NCI-H1436 (cell line): ENCODE measurements at places on chromosomes 16 and 17.

- no peak for DNase-seq
Observed at GRCh38 chr16:54931120-54932014, 702 bp downstream of the IRX5 start.

GRCh38 chr16:49542946-49543630 is 169.5 kb downstream of the C16orf78 start:
- DNase-seq = no peak

- DNase-seq = no peak
Observed at GRCh38 chr16:3986235-3986544, 105.7 kb upstream of the CREBBP start.

DNA sequence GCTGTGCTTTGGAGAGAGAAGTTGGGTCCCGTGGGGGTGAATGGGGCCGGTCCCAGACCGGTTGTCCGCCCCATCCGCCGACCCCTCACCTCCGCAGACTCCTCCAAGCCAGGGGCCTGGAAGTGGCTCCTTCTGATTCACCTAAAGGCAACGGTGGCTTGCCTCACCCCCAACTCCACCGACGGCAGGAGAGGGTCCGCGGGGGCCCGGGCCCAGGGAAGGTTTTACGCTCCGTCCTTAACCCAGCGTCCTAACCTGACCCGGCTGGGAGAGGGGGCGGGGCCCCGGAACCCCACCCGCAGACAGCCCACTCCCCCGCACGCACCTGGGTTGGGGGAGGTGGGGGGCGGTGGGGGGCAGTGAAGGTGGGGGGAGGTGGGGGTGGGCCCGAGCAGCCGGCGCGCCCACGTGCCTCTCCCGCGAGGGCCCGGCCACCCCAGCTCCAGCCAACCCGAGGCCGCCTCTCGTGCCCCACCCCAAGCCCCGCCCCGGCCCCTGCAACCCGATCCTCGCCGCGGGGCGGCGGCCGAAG is 12.7 kb upstream of the CD300A start:
- DNase-seq = peak; percentile 91

GRCh38 chr16:1533443-1533951 is at the start of gene TMEM204:
Gene TMEM204 (plus strand): TSS chr16:1533666. CDS start chr16:1534276, 610 bp downstream.
- no peak for DNase-seq

DNA sequence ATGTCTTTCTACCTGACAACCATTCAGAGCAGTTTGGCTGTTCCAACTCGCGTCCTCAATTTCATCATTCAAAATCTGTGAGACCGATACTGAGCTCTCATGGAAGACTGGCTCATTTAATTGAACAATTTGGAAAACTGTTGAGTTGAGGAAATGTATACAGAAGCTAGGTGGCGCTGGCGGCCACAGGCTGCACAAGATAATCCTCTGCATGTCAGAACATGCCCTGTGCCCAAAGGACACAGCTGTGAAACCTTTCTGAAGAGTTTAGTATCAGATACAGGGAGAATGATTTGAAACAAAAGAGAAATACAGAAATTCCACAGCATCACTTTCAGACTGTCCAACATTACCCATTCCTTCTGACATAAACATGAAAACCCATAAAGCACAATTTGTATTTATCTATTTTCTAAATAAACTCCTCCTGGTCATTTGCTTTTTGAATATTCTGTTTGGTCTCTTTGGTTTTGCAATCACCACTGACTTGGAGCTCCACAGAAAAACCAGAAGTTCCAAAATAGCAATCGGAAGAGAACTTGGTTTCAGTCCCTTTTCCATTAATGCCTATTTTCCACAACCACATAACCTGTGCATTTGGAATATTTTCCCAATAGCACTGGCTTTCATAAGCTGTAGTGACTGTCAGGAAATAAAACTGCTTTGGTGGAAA is 192.8 kb downstream of the MAP2K6 start:
- DNase-seq = peak; percentile 64

DNA sequence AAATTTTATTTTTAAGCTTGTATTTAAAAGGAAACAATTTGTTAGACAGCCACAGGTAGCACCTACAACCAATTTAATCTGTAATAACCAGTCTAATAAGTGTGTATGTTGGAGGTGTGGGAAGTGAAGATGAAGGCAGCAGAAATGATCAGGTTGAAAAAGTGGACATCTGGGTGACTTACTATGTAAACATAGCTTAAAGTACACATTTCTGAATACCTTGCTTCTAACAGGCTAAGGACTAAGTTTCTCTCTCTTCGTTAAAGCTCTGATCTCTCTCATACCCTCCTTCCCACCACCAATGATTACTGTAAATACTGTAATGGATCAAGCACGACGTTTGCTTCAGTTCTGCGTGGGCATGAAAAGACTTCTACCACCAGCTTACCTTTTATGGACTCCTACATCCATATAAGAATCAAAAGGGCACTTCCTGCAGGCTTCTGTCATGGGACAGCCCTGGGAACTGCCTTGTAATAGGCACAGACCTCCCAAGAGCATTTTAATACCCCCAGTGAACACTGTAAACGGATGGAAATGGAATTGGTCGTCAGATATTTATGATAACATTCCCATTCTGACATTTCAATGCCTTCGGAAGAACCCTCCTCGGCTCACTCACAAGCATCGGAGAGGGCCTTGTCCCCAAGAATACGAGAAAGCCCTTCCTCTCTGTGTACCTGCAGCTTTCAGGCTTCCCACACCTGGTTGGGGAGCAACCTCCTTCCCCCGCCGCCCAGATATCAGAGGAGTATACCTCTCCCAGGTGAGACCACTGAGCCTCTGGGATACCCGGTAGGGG is 700 bp downstream of the CCDC43 start:
- no peak for DNase-seq

DNA sequence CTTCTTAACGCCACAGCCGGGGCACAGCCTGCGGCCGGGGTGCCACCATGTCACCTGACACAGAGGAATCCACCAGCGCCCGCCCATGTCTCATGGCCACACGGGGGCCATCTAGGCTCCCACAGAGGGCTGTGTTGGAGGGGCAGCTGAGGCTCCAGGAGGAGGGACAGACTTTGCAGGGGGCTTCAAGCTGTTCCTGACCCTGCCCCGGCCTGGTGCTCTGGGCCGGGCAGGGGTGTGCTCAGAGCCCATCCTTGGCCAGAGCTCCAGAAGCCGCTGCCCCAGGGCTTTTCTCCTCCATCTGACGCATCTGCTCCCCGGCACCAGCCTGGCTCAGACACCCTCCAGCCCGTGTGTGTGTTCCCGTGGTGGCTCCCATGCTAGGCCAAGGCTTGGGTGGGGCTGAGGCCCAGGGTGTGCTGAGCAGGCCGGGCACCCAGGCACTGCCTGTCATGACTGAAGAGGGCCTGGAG is 7.8 kb upstream of the SLC38A10 start:
- DNase-seq = peak; percentile 39

DNA sequence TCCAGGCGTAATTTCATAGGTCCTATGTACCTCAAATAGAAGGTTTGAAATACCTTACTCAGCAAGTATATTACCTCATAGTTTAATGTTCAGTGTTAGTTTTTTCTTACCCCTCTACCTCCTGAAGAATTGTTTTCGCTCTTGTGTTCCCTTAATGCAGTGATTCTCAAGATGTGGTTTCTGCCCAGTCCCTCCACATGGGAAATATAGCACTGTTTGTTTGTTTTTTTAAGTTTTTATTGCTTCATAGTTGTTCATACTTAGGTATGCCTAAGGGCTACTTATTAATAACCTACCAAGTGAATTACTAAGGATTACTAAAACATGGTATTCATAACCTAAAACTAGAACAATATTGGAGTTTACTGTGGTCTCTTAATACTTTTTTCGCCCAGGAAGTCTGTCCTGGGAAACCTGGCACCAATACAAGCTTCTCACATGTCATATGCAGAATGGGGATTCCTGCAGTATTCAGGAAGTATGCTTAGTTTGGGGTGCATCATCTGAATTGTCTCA is 5.0 kb downstream of the RSPRY1 start:
- no peak for DNase-seq

DNA sequence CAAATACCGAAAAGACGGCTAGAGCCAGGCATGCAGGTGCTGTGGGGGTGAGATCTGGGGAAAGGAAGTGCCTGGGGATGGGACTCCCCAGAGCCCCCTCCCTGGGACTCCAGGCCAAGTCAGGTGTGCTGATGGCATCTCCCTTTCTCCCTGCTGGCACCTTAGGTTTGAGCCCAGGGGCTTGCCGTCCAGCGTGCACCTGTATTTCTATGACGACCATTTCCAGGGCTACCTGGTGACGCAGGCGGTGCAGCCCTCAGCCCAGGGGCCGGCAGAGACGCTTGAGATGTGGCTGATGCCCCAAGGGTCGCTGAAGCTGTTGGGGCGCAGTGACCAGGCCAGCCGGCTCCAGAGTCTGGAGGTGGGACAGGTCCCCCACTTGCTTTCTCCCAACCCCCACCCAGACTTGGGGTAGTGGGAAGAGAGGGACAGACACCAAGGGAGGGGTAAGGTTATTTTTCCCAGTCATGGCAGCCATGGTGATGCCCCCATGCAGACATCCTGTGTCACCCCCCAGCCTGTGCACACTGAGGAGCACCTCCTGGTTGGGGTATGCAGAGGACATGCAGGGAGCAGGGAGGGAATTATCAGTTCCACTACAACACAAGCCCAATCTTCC is 11.1 kb downstream of the XYLT2 start:
- DNase-seq = no peak

- DNase-seq = no peak
Observed at GRCh38 chr17:31073411-31073810, 21.4 kb upstream of the NF1 start.

DNA sequence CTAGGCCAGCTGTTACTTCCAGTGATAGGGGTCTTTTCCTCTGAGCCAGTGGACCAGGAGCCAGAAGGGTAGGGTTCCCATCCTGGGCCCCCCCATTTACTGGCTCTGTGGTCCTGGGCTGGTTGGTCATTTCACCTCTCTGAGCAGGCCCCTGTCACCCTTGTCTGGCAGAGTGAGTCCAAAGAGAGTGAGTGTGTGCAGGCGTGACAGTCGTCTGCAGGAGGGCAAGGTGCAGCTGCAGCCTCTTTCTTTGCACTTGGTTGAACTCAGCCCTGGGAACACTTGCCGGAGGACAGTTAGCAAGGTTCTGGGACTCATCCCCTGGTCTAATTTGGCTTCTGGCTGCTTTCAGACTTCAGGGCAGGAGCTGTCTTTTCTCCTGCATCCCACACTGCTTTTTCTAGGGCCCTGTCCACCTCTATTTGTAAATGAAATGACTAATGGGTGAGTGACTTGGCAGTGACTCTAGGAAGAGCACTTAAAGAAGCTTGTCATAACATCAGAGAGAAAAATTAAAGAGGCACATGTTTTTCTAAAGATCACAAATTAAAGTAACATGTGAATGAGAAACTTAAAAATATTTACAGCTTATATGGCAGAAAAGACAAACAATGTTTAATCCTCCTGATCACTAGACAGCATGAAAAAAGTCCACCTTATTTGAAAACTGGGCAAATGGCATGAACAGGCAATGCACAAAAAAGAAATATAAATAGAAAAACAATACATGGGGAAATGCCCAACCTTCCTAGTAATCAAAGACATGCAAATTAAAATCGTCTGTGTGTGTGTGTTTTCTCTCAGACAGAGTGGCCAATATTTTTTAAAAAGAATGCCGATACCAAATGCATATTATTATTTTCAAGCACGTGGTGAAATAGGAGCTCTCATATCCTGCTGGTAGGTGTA is 137.5 kb downstream of the NTN1 start:
- DNase-seq = no peak

DNA sequence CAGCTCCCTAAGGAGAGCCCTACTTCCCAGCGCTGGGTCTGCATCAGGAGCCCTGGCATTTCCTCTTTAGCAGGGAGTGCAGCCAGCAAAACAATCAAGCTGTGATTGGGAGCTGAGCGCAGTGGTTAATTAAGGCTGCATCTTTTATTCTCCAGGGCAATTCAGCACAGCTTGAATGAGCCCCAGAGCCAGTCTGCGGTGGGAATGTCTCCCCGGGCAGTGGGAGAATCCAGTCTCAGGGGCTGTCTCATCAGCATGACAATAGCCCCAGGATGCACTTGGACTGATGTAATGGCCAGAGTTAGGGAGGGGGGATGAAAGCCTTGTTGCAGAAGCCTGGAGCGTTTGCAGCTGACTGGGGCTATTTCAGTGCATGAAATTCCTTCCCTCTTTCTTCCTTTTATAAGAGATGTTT is 292.6 kb upstream of the SOX9 start:
- peak; percentile 87 for DNase-seq

DNA sequence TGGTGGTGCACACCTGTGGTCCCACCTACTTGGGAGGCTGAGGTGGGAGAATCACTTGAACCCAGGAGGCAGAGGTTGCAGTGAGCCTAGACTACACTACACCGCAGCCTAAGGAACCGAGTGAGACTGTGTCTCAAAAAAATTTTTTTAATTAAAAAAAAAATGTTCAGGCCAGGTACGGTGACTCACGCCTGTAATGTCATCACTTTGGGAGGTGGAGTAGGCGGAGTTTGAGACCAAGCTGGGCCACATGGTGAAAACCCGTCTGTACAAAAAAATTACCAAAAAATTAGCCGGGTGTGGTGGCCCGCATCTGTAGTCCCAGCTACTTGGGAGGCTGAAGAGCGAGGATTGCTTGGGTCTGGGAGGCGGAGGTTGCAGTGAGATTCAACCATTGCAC is 3.6 kb upstream of the FAM222B start:
- no peak for DNase-seq

DNA sequence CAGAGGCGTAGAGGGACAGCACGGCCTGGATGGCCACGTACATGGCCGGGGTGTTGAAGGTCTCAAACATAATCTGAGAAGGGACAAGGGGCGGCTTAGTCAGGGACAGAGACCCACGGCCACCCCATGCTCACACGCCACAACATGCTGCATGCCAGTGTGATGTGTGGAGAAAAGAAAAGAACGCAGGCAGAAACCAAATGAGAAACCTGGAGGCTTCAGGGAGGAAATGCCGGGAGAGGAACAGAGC is 1.1 kb downstream of the ACTG1 start:
- no peak for DNase-seq

GRCh38 chr16:87657621-87658192 is 55.4 kb downstream of the JPH3 start:
- no peak for DNase-seq

GRCh38 chr16:85917012-85917411 is 18.1 kb downstream of the IRF8 start:
- no peak for DNase-seq

DNA sequence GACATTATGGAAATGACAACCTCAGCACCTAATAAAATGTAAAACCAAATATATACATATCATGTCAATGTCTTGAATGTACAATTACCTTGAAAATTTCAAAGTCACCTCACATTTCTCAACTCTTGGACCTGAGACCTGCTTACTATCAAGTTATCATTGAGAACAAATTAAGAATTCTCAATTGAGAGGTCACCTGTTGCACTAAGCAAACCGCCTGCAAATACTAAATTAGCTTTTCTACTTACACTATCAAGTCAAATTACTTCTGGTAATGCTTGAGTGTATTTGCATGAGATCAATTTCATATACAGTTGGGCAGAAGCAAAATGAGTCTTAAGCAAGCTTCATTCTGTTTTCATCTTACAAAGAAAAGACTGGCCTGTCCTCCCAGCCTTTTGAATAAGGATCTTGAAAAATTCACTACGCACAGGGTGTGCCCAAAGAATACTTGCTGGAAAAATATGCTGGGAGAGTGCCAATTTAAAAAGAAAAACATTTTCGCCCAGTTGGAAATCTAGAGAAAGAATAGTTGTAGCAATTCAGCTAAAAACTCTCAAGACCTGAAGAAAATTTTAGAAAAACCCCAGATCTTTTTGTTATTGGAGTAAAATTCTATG is 35.7 kb downstream of the KANSL1 start:
- peak; percentile 29 for DNase-seq

- no peak for DNase-seq
Observed at GRCh38 chr16:81758376-81758775, 20.7 kb upstream of the PLCG2 start.
